ENCODE measurements at places on chromosomes 7 and 10.

DNA sequence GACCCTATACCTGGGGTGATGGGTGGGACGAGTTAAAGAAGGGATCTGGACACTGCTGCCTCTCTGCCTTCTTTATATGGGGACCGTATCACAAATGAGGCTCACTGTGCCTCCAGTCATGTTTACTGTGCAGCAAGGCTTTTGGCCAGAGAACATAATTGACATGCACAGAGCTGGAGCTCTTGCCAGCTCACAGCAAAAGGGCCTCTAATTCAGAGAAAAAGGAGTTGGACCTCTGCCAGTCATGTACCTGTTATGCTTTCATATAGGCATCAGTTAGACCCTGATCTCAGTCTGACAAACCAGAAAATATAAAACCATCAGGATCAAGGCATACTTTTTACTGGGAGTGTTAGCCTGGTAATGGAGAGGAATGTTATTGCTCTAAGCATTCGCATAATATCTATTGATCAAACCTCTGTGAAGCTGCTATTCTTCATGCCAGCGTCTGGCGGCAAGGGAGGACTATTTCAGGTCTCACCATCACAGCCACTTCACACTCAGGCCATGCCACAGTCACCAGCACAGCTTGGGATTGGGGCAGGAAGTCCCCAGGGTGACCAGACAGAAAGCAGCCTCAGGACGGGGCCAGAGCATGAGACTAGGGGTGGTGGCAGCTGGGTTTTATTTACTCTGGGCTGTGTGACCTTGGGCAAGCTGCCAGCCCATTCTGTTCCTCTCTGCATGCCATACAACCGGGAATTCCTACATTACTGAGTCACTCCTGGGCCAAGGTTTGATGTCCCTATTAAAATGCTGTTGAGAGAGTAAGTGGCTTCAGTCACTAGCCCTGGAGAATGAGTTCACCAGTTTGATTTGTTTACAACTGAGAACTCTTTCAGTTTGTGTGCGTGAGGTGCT, 90.1 kb downstream of the NPSR1 start:
- DNase-seq: no peak

DNA sequence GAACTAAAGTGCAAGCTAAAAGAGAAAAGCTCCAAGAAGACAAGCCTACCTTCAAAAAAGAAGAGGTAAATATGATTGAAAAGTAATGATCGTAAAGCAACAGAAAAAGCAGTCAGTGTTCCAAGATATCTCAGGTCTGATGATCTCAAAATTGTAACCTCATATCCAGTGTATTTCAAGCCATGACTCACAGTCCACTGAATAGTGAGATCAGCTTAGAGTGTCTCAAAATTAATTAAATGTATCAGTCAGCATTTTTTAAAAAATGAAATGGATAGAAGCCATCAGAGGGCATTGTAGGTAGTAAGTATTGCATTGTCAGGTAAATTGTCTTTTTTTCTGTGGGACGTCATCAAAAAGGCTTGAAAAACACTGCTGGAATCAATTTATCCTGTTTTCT, 50.6 kb upstream of the AGBL3 start:
- no peak for DNase-seq

DNA sequence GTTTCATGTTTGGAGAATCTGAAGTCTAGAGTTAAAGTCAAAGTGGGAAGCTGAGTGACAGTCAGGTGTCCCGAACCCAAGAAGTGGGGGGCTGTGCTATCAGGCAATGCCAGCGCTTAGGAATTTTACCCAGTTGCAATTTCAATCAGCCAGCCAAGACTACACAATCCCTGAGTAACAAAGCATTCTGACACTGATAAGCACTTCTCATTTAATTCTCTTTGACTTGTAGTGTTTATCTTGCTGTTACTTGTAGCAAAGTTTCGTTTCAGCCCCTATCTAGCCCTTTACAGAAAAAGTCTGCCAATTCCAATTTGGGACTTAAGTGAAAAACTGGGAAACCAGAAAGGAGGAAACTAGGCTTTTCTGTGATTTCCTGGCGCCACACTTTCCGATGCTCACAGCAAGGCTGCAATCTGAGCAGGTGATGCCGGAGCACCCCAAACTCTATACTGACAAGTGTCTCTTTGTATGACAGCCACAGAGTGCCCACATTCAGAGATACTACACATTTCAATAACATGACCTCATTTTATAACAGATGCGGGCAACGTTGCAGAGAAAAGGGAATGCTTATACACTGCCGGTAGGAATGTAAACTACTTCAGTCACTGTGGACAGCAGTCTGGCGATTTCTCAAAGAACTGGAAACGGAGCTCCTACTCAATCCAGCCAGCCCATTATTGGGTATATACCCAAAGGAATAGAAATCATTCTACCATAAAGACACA, 61.0 kb downstream of the ITIH5 start:
- DNase-seq: no peak

DNA sequence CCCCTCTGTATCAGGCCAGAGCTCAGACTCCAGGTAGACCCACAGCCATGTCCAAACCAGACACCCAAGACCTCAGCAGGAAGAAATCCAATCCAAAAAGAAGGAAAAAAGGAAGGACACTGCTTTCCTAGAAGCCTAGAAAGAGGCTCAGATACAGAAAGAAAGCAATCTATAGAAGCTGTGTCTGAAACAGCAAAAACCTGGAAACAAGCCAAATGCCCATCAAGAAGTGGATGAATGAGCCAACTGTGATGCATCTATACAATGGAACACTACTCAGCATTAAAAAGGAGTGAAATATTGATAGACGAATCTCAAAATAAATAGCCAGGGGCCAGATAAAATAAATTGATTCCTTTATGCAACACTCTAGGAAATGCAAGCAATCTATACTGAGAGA, 31.6 kb downstream of the GRB10 start:
- no peak for DNase-seq

DNA sequence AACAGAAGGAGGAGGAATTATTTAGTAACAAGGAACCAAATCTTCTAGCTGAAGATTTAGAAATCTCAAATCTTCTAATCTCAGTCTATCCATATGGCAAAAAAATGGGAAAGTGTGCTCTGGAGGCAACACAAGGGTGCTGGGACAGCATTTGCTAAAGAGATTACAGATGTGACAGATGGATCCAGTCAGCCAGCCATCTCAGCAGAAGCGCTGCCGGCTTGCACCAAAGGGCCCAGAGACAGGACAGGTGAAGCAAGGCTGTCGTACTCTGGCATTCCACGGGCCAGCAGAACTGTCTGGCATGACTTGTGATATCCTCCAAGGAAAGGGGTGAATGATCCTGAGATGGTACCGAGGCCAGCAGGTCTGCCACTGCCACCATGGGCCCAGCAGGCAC, 45.7 kb upstream of the GJD4 start:
- DNase-seq: no peak

DNA sequence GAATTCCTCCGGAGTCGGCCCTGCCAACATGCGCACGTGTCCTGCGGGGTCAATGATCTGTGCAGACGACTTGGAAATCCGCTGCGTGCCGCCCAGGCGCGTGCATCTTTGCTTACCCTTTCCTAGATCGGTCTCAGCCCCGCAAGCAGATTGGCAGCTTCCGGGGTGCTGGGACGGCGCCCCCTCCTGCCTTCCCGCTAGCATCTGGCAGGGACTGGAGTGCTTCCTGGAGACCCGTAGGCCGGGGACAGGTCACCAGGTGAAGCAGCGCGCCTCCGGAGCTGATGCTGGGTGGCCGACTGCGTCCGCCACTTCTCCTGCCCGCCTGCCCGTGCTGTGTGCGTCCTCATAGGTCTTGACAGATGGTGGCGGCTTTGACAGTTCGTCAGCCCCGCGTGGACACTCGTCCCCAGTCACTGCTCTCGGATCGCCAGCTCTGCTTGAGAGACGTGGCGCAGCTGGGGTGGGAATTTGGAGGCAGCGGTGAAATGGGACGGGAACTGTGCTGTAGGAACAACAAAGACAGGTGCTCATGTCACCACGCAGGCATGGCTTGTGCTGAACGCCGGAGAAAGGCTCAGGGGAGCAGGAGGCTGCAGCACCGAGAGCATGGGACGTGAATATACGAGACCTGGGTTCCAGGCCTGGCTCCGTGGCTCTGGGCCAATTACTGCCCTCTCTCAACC, 21.9 kb upstream of the KCNK18 start:
- DNase-seq: no peak

- no peak for DNase-seq
Measured at GRCh38 chr7:1368184-1368681, 91.0 kb downstream of the MICALL2 start.

DNA sequence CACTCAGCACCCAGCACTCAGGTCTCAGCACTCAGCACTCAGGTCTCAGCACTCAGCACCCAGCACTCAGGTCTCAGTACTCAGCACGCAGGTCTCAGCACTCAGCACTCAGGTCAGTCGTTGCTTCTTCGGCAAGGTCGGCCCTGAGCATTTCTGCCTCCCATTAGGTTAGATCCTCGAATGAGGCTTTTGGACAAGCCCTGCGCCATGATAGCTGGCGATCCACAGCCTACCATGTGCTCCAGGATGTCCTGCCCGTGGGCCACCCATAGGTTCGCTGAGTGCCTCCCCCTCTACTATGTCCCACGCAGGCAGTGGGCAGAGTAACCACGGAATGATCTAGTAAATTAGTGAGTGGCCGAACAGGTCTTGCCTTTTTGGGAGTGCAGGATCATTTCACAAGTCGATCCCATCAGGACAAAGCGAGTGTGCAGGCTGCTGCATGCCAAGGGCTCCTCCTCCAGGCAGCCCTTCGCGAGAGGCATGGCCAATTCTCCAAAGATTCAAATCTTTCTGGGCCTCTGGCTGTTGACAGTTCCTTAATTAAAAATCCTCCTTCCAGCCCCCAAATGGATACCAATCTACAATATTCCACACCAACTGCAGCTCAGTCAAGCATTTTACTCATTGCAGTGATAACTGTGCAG, 206.3 kb downstream of the ADARB2 start:
- DNase-seq: no peak
